ENCODE measurements at places on chromosomes 12 and 14.

DNA sequence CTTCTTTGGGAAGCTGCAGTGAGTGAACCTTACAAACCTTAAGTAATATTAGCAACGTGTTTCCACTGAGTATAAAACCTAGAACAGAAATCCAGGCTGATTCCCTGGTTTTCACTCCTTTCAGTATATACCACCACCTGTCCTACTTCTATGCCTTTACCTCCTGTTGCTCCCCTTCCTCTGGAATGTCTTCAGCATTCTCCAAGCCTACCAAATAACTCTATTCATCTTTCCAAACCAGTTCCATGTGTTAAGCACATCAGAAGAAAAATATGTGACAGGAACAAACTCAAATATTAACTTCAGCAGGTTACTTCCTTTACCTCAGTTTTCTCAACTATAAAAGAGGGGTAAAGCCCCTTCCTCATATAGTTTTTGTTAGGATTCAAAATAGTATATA lies 39.8 kb downstream of the LIMA1 start:
- DNase-seq = no peak

DNA sequence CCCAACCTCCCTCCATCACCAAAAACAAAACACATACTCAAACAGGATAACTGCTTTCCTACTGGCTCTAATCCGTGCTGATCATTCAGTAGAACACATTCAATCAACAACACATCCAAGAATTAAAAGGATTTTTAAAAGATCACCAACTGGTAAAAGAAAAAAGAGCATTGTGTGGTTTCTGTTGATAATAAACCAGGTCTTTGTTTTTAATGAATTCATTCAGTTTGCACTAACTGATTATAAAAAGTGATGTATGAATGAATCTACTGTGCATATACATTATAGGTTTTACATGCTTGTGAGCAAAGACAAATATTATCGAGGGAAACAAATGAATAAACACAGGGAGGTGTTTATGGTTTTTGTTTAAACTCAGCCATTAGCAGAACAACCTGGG lies 55.1 kb downstream of the CIT start:
- no peak for DNase-seq

DNA sequence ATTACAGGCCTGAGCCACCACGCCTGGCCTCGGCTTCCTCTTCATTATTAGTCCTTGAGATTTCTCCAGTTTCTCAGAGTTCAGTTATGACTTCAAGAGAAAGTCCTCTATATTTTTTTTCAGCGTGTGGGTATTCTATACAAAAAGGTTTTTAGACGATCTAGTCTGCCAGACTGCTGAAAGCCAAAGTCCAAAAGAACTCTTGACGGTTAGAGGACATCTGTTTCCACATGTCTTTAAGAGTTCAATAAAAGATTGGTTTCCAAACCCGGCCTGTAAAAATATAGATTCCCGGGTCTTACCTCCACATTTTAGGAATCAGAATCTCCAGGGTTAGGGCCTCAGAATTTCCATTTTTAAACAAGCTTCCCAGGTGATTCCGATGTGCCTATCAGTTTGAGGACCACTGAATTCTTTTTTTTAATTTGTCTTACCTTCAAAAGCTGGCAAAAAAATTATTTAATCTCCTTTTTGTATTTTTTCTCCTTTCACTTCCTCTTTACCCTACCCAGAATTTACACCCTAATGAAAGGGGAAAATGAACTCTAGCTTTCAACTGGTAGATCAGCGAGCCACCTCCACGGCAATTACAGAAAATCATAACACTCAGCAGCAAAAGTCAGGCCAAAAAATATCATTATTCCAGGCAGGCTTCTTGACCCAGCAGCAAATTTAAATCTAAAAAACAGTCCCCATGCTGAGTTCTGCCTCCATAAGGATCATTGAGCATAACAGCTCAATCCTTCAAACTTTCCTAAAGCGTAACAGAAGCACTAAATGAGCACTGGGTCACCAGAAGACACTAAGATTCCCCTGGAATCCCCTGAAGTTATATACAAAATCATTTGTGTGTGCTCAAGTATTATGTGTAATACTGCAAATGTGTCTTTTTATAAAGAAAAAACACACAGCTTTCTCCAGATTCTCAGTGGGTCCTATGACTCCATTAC lies 8.7 kb downstream of the NT5DC3 start:
- DNase-seq = no peak

GRCh38 chr12:23944067-23944466 lies 5.4 kb downstream of the SOX5 start:
- DNase-seq = no peak

DNA sequence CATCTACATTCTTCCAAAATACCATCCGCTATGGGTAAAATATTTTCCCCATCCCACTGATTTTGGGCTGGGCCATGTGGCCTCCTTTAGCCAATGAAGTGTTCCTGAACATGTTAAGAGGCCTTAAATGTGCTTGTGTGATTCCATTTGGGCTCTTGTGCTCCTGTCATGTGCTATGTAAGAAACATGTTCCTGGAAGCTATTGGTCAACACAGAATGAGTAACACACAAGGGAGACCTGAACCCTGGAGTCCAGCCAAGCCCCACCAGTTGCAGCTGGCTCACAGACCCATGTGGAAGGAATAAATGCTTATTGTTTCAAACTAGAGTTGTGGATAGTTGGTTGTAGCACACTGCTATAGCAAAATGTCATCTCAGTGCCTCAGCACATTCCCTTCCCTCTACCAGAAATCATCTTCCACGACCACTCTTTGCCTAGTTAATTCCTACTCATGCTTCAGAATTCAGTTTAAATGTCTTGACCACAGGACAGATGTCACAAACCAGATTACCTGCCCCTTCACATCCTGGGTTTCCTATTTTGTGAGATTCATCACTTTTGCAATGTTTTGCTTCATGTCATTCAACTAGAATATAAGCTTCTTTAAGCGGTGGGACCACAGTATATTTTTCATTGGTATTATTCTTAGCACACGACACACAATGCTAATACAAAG lies 217.3 kb upstream of the EEA1 start:
- no peak for DNase-seq

DNA sequence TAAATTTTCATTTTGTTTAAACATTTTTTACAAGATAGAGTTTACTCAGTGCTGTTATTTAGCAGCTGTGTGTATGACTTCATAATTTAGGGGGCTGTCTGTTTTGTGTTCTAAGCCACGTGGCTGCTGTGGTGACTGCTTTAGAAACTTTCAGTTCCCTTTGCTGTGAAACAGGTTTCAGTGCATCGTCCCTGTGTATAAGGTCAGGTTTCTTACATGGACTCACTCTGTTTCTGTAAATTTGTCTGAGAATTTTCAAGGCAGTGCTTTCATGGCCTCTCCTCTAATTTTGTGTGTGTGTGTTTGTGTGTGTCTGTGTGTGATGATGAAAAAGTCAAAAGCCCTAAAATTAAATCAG lies 32.4 kb downstream of the BICD1 start:
- DNase-seq = no peak

DNA sequence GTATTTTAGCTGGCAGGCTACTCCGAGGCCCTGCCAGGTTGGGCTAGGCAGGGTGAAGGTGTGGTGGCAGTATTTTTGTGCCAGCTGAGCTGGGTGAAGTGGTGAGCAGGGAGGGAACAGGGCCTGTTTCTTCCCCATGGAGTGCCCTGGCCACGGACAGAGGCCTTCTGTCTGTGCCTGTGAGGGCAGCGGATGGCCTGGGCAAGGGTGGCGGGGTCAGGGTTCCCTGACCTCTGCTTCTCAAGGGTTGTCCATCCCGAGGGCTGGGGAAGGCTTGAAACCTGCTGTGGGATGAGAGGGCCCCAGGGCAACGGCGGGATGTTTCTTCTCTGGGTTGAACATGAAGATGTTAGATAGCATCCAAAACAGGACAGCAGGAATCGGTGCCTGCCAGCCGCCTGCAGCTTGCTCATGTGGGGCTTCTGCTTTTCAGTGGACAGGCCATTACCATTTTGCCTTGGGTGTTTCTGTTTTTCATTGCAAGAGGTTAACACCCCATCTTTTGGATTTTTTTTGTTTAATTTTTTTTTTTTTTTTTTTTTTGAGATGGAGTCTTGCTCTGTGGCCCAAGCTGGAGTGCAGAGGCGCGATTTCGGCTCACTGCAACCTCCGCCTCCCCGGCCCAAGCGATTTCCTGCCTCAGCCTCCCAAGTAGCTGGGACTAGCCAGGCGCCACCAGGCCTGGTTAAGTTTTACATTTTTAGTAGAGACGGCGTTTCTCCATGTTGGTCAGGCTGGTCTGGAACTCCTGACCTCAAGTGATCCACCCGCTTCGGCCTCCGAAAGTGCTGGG lies 3.3 kb downstream of the MTA1 start:
- DNase-seq = no peak

DNA sequence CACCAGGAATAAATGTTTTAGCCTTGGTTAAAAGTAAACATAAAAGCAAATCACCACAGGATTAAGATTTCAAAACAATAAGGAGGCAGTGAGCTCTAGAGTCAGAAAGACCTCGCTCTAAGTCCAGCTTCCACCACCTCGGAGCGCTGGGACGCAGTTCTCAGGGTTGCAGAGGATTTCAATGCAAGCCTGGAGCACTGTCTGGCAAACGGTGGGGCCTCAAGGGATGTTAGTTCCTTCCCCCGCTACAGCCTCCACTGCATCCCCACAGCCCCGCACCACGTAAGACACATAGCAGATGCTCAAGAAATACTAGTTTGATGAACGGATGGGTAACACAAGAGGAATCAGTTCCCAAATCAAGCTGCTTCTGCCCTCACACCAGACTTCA lies 39.3 kb upstream of the TMCC3 start:
- DNase-seq = no peak

DNA sequence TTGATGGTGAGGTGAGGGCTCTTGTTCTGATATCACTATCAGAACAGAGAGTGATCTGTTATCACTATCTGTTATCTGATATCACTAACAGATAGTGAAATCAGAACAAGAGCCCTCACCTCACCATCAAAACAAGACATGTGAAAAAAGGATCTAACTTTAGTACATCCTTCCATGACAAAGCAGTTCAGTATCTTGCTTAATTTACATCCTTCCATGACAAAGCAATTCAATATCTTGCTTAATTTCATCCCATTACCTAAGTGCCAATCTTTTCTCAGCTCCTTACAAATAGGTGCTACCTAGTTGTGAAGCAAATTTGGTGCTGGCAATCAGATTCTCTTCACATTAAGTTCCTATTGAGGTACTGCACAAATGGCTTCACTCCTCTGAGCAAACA lies 1865.6 kb upstream of the FLRT2 start:
- no peak for DNase-seq

DNA sequence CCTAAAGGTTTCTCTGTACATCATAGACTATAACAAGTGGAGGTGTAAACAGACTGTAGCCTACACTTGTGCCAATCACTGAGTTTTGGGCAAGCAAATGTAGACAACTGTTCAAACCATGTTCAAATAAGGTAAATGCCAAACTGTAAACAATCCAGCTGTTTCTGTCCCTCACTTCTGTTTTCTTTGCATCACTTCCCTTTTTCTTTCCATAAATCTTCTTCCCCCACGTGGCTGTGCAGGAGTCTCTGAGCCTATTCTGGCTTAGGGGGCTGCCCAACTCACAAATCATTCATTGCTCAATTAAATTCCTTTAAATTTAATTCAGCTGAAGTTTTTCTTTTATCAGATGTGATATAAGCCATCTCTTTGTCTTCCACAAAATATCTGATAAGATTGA lies 65.1 kb upstream of the CPM start:
- no peak for DNase-seq
